Uterus (tissue), 4 donors: ENCODE measurements at places on chromosomes 5 and 9.

- DNase-seq = no peak
Observed at GRCh38 chr5:28603869-28604268, 1565.5 kb upstream of the CDH9 start.

- DNase-seq = no peak
Observed at GRCh38 chr9:2729003-2729402, 11.7 kb downstream of the KCNV2 start.

GRCh38 chr5:21219966-21220365, 1232.0 kb upstream of the CDH18 start:
- DNase-seq = no peak

DNA sequence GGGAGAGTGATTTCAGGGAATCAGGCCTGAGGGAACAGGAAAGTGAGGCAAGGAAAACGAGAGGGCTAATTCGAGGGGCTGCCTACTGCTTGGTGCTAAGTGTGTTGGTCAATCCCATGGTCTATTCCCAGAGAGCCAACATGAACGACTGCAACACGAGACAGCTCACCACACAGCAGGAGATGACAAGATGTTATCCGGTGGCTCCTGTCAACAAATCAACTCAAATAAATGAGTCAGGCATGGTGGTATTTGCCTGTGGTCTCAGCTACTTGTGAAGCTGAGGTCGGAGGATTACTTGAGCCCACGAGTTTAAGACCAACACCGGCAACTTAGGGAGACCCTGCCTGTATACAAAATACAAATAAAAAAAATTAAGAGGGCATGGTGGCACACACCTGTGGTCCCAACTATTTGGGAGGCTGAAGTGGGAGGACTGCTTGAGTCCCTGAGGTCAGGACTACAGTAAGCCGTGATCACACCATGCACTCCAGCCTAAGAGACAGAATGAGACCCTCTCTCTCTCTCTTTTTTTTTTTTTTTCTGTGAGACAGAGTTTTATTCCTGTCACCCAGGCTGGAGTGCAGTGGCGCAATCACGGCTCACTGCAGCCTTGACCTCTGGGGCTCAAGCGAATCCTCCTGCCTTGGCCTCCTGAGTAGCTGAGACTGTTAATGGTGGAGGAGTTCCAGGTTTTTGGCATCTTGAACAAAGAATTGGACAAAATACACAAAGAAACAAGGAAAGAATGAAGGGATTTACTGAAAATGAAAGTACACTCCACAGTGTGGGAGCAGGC, 9.0 kb upstream of the FAF2 start:
- DNase-seq = no peak

DNA sequence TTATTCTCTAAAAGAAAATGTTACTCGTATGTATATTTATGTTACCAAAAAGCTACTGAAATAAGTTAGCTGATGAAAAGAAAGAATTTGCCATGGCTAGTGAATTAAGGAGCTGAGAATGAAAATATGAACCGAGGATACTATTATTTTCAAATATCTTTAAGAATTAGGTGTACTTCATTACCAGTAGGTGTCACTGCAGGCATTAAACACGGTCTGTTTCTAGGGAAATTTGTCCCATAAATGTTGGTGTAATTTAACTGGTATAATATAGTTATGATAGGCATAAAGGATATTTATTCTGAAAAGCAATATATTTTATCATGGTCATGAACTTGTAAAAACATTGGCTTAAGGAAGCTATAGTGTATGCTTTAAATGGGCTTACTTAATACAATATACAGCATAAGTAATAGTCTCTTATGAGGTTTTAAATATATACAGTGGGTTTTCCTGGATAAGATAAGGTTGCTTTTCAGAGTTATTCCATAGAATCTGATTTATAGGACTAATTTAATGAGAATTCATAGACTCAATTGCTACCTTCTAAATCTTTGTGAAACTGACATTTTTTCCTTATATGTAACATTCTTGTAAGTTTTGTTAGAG, 72.4 kb upstream of the MPDZ start:
- no peak for DNase-seq

- DNase-seq = peak; percentile 56
Observed at GRCh38 chr5:78594610-78595457, 53.7 kb downstream of the LHFPL2 start.

- DNase-seq = no peak
Observed at GRCh38 chr5:38323645-38324295, 65.4 kb downstream of the EGFLAM start.

DNA sequence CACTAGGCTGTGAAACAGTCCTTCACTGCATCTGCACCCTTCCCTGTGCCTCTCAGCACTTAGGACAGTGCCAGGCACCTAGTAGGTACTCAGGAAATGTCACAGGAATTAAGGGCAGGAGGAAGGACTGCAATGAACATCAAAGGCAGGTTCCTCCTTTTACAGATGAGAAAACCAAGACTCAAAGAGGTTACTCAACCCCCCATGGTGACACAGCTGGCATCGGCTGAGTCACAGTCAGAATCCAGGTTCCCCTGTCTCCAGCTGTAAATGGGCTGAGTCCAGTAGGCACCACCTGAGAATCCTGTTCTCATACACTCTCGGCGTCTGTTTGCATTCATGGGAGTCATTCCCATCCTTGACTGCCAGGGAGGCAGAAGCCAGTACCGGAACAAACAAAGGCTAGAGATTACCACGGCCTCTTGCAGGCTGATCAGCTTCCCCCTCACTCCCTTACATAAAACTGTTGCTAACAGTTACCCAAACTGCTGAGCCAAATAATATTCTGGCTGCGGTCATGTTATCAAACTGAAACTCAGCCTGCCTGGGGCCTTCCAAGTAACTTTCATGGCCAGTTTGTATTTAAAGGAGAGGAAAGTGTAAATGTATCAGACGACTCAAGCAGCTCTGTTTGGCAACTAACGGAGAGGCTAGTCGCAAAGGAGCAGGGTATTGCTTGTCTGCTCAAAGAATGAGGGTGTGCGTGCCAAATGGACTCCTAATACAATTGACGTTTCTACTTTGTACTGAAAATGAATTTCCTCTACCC, 201.7 kb downstream of the PAPPA start:
- peak; percentile 43 for DNase-seq
